ENCODE measurements at places on chromosomes 6 and 20.

DNA sequence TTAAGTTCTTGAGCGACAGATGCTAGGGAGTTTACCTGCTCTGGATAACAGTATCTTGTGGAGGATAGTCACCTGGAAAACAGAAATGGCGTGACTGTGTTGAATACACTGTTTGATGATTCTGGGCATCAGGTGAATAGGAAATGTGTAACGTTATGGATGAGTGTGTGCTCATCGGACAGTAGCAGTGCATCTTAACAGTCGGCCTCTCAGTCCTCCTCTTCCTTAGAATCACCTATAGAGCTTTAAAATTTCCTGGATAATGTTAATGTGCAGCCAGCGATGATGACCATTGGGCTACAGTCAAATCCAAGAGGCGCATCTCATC, 217.7 kb downstream of the OR2B2 start:
- DNase-seq: no peak

- no peak for DNase-seq
Observed at GRCh38 chr20:36106606-36107005, 47.9 kb upstream of the EPB41L1 start.

DNA sequence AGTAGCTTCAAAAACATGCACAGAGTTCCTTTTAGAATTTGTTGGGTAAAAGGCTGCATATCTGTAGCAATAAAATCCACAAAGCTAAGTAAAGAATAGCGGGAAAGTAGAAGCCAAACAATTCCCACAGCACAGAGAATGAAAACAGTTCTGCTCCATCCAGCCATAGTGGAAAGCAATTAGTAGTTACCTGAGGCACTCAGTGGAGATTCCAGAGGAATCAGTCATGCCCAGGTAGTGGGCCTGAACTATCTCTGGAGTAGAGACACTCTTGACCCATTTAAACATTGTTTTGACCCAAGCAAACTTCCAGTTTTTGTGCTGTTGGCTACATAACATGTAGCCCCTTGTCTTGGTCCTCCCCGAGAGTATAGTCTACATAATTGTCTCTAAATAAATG, 559.5 kb upstream of the PTCHD4 start:
- no peak for DNase-seq

DNA sequence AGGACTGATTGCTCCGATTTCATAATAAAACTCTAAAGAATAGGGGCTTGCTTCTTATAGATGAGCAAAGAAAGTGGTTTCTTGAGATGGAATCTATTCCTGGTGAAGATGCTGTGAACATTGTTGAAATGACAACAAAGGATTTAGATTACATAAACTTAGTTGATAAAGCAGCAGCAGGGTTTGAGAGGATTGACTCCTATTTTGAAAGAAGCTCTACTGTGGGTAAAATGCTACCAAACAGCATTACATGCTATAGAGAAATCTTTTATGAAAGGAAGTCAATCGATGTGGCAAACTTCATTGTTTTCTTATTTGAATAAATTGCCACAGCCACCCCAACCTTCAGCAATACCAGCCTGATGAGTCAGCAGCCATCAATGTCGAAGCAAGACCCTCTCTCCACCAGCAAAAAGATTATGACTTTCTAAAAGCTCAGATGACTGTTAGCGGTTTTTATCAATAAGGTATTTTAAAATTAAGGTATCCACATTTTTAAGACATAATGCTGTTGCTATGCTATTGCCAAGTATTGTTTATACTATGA, 12.7 kb upstream of the MTRF1L start:
- DNase-seq: no peak

DNA sequence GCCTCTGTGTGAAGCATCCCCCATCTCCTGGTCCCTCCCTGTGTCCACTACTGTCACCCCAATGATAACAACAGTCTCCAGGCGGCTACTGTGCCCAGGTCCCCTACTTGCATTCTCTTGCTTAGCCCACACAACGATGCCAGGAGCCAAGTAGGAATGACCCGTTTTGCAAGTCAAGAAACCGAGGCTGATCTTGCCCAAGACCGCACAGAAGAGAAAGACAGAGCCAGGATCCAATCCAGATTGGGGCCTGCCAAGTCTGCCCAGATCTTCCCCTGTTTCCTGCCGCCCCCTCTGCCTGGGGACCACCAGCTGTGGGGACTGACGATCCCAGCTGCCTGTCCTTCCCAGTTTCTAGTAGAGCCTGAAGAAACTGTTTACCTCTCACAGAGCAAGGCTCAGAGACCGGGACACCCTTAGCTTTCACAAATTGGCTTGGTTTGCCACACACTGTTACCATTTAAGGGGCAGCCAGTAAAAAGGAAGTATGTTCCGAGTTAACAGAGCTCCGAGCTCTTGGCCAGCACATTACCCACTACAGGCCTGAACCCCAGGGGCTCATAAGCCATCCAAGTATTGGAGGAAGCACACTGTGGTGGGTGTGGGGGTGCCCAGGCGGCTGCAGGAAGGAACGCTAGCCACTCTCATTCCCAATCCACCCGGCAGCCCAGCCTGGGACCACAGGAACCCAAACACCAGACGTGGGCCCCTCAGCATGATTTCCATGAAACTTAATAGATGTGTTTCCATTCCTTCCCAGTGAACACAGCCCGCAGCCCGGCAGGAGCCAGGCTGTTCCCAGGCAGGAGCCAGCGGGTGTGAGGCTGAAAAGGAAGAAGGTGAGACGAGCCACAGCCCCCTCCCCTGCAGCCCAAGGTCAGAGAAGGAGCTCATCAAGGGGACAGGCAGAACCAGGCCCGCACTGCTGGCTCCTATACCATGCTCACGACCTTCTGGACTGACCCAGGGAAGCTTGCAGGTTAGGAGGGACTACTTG, 7.9 kb downstream of the KIAA1755 start:
- peak; percentile 25 for DNase-seq

GRCh38 chr6:118565311-118565960, 17.3 kb downstream of the PLN start:
- no peak for DNase-seq

DNA sequence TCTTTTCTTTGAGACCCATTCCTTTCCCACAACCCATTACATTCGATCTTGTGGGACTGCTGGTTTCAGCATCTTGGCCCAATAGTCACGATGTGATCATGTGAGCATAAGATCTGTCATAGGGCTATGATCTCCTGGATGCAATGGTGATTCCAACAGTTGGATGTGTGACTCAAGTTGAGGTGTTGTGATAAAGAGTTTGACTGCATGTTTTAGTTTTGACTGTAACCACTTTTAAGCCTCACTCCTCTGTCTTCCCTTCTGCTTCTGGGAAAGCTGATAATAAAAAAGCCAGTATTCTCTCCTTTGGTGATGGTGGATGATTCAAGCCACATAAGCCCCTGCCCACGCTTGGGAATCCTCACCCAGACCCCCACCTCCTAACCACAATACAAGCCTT, 117.0 kb upstream of the ASCC3 start:
- peak; percentile 42 for DNase-seq

- DNase-seq: no peak
Observed at GRCh38 chr20:36845288-36845971, 30.5 kb upstream of the TLDC2 start.

DNA sequence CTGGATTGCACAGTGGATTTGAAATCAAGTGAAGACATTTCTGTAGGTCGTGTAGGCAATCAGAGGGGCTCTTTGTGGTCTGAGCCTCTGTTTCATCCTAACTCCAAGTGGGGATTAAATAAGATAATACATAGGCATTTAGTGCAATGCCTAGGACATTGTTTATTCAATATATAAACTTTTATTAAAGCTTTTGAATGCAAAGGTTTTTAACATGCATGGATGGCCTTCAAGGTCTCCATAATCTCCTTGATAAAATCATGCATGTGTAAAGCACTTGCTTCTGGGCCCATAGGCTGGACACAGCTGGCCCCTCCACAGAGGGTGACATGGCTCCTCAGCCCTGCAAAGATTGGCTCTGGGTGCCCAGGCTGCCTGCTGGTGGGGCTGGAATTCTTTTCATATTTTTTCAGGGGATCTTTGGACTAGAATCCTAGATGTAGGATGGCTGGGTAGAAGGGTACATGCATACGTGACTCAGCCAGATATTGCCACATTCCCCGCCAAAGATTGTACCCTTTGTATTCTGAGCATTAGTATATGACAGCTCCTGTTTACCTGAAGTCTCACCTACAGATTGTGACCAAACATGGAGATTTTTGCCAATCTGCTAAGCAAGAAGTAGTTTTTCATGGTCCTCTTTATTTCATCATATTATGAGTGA, 19.0 kb upstream of the AVP start:
- no peak for DNase-seq

DNA sequence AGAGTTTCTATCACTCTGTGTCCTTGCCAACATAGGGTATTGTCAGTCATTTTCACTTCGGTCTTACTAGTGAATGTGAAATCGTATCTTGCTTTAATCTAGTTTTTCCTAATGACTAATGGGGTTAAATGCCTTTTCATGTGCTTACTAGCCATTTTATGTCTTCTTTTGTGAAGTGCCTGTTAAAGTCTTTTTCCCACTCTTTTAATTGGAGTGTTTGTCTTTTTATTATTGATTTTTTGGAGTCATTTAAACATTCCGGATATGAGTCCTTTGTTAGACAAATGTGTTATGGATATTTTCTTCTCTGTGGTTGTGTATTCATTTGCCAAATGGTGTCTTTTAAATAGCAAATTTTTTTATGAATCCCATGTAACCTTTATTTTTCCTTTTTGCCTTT, 194.6 kb downstream of the CDH26 start:
- DNase-seq: no peak

DNA sequence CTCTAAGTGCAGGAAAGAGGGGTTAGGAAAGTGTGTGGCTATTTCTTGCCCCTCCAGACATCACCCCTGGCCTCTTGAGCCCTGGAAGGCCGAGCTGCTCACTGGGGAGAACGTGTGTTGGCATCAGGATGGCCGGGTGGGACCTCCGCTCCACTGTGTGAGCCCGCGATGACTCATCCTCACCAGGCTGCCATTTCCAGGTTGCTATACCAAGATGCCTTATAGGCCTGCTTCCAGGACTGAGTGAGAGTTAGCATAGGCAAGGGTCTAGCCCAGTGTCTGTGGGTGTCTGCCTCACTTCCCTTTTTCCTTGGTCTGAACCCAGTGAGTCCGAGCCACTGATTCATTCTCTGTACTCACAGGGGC, 105.0 kb downstream of the MRPL14 start:
- peak; percentile 43 for DNase-seq

- DNase-seq: peak; percentile 43
Observed at GRCh38 chr6:158816803-158817727, 2.1 kb downstream of the EZR start.

DNA sequence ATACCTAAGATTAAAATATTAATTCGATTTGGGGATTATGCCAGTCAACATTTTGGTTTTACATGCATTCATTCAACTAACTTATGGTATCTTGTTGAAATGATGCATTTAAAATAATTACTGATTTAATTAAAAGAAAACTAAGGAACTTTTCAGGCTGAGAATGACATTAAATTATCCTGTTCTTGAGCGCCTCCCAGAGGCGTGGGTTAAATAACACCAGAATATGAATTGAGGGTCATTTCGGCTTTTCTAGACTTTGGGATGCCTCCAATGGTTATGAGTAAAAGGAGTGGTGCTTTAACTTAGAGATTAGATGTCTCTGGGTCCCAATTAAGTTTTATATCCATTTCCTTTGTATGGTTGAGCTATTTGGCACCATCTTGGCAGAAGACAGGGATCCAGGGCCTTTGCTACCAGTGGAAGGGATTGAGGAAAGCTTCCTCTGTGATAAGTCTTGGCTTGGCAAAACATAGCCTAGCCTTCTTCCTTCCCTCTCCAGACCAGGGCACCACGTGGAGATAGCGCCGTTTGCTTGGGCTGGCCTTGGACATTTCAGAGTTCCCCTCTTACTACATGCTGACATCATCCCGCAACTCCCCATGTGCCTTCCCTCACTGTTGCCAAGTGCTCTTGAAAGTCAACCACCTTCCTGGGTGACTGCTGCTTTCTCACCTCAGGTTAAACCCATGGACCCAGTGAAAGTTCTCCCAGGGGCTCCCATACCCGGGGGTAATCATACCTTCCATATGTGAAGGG, 28.7 kb downstream of the GNAS start:
- no peak for DNase-seq

GRCh38 chr6:142975365-142975764, 30.4 kb upstream of the HIVEP2 start:
- DNase-seq: no peak

GRCh38 chr6:4567141-4567540, 209.1 kb upstream of the CDYL start:
- peak; percentile 76 for DNase-seq

GRCh38 chr6:126233192-126233591, 106.7 kb upstream of the CENPW start:
- DNase-seq: no peak
